Esophagus (tissue), 2 donors: ENCODE measurements at places on chromosomes 7 and 10. TPM values are rescaled to one million over a fixed set of nuclear protein-coding genes. Genes with fewer than 3 reads are reported as not detected.

DENND2A gene
- polyA plus RNA-seq = 1.2 TPM

PDK4 gene
- 31.7 TPM for polyA plus RNA-seq

GFRA1 gene
- 0.73 TPM for polyA plus RNA-seq

CXCL12 gene
- polyA plus RNA-seq = 4.1 TPM
